Epithelial cell of esophagus (primary cell): ENCODE measurements at places on chromosomes 13 and 19.
A peak's percentile ranks its signal among the peaks of the same experiment; 100 is the strongest.

- peak; percentile 44 for DNase-seq
Measured at GRCh38 chr19:1651568-1652291, 685 bp downstream of the TCF3 start.

- no peak for DNase-seq
Measured at GRCh38 chr13:51728275-51728673, 75.7 kb downstream of the DHRS12 start.

GRCh38 chr19:6501740-6502648 lies at the start of gene TUBB4A:
Gene TUBB4A, minus strand, starts transcription at chr19:6502309. Its CDS starts 97 bp downstream, at chr19:6502212.
- DNase-seq, result no peak

DNA sequence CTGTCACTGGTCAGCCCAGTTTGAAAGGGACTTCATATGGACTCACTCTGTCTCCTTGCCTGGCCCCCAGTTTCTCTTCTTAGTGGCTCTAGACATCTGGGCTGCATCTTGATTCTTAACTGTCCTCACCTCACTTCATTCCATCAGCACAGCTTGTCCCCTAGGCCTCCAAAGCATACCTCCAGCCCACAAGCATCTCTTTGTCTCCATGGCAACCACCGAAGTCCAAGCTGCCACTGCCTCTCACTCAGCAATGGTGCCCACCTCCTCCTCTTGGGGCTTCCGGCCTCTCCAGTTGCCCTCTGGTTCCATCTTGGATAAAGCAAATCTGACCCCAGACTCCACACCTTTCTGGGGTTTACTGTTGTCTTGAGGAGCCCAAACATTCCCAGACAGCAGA lies 9.9 kb upstream of the KLHL26 start:
- DNase-seq, result no peak

GRCh38 chr19:34500656-34501120 lies 19.1 kb downstream of the WTIP start:
- DNase-seq, result no peak

- peak; percentile 86 for DNase-seq
Measured at GRCh38 chr13:100454876-100455275, 133.7 kb downstream of the GGACT start.

GRCh38 chr19:19451429-19452242 lies 46.2 kb downstream of the GATAD2A start:
- no peak for DNase-seq

DNA sequence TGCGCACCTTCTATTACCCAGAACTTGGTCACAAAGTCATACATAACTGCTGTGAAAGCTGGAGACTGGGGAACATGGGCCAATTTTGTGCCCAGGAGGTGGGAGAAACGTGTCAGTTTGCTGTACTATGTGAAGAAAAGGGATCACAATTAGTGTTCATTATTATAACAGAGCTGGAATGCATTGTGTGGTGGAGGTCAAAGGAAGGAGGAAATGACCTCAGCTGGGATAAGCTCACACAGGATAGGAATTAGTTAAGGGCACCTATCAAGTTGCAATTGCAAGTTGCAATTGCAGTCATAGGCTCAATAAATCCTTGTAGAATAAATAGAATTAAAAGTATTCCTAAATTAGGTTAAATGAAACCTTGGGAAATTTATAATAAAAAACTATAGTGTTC lies 103.9 kb upstream of the OBI1 start:
- peak; percentile 10 for DNase-seq

- peak; percentile 91 for DNase-seq
Measured at GRCh38 chr19:10120538-10121189, 965 bp upstream of the EIF3G start.

GRCh38 chr19:8370176-8371010 lies 6.4 kb downstream of the ANGPTL4 start:
- DNase-seq, result no peak

GRCh38 chr13:91318886-91319285 lies 28.6 kb upstream of the MIR17HG start:
- no peak for DNase-seq

DNA sequence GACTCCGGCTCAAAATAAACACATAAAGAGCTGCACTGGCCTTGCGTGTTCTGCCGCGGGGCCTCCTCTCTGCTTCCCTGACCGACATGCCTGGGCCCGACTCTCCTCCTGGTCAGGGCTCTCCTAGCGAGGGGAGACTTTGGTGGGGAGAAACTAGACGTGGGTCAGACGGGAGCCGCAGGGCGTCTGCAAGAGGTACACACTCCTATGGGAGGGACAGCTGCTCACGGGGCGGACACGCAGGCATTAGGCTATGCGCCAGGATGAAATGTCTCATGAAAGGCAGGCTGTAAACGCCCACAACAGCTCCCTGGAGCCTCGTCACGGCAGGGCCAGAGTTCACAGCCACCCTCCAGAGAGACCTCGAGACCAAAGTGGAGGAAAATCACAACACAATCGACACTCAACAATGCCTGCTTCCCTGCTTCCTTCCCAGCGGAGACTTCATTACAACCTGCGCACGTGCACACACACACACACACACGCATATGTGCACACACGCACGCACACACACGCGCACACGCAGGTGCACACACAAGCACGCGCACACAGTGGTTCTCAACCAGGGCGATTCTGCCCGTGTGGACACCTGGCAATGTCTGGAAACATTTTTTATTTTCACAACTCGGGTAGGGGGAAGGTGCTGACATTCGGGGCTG lies 5.8 kb downstream of the SLC39A3 start:
- peak; percentile 82 for DNase-seq

- peak; percentile 33 for DNase-seq
Measured at GRCh38 chr13:104286566-104287290, 1220.5 kb upstream of the SLC10A2 start.
